Upper lobe of left lung (tissue), 6 donors: ENCODE measurements at places on chromosomes 2 and 18. TPM values are rescaled to one million over a fixed set of nuclear protein-coding genes. Genes with fewer than 3 reads are reported as not detected.

ZNF532 gene
- 68.1 TPM for total RNA-seq

ANKRD53 gene
- 0.91 TPM for total RNA-seq

MROH2A gene
- total RNA-seq: not detected

DUSP2 gene
- 7.9 TPM for total RNA-seq

FAM228A gene
- 2.4 TPM for total RNA-seq

RFTN2 gene
- total RNA-seq: 1.3 TPM

FKBP7 gene
- total RNA-seq: 3.1 TPM

TLX2 gene
- total RNA-seq: 2.6 TPM

RUFY4 gene
- total RNA-seq: 0.51 TPM

HOXD10 gene
- not detected for total RNA-seq

CMPK2 gene
- 18.0 TPM for total RNA-seq

LDLRAD4 gene
- total RNA-seq: 23.7 TPM

SLC4A3 gene
- 2.6 TPM for total RNA-seq

MYO1B gene
- total RNA-seq: 128 TPM

FAM110C gene
- 4.3 TPM for total RNA-seq

PKDCC gene
- 65.0 TPM for total RNA-seq

FABP1 gene
- 1.0 TPM for total RNA-seq

CNDP1 gene
- not detected for total RNA-seq

FKBP1B gene
- 7.3 TPM for total RNA-seq

IL1A gene
- 2.5 TPM for total RNA-seq

REG3G gene
- total RNA-seq: 0.61 TPM
